ENCODE measurements at places on chromosomes 11 and 22.

DNA sequence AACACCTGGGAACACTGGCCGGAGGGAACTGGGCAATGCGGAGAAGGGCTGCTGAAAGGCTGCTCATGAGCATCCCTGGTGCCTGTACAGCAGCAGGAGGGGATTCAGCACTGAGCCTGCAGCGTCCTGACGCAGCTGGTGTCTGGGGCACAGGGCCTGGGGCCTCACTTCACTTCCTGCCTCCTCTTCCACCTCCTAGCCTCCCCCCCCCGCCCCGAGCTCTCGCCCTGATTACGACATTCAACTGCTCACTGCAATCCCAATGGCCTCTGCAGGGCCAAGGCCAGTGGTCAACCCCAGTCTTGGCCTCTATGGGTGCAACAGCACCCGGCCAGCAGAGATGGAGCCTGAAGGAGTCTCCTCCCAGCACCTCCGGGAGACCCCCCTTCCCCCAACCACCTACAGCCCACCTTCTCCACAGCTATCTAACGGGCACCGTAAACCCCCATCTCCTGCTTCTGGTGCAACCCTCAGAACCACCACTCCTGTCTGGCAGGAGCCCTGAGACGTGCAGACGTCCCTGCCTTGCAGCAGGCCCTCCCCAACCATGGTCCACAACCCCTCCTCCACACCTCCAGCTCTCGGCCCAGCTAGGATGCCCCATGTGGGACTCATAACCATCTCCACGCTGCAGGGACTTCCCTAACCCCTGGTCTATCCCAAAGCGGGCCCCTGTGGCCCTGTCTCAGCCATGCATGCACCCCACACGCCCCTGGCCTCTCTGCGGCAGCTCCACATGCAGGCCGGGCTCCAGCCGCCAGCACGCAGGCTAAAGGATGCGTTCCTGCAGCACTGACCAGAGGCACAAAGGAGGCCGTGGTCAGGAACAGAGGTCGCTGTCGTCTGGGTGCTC, 38.2 kb downstream of the BRD1 start:
- no peak for DNase-seq

DNA sequence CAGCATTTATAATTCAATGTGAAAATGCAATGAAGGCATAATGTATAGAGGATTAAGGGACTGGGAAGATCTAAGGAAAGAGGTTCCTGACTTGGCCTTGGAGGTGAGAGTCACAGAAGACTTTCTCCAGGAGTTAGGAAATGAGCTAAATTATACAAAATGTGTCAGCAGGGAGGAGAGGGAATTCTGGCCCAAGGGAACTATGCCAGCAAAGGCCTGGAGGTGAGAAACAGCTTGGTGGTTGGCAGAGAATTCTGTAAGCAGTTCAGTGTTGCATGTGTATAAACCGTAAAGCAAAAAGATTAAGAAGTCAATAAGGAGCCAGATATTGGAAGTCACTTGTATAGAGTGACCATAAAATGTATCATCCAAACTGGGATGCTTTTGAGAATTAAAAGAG, 142.2 kb upstream of the SESN3 start:
- no peak for DNase-seq

- DNase-seq = no peak
These were observed 128.8 kb downstream of the RASSF10 start for GRCh38 chr11:13137844-13138301.

DNA sequence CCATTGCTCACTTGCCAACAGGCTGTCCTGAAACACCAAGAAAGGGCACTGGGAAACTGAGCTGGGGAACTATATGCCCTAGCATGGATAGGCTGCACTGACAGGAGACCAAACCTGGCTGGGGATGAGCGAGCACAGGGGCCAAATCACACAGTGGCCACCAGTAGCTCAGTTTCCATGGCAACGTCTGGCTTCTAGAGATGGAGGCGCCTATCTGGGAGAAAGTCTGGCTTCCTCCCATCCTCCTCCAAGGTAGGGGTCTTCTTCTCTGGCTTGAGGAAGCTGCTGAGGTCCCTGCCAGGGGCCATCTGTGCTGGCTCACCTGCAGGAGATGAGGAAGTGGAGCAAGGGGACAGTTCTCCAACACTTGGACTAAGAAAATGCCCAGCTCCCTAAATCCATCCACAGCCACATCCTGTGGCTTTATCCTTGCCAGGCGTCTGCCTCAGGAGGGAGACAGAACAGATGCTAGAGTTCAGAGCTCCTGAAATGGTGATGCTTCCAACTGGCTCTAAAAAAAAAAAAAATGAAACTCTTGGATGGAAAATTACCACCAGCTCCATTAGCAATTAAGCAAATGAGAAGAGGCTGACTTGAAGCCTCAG, 48.3 kb downstream of the SYT13 start:
- DNase-seq = no peak

GRCh38 chr11:32888805-32889204, 3.8 kb upstream of the QSER1 start:
- no peak for DNase-seq

DNA sequence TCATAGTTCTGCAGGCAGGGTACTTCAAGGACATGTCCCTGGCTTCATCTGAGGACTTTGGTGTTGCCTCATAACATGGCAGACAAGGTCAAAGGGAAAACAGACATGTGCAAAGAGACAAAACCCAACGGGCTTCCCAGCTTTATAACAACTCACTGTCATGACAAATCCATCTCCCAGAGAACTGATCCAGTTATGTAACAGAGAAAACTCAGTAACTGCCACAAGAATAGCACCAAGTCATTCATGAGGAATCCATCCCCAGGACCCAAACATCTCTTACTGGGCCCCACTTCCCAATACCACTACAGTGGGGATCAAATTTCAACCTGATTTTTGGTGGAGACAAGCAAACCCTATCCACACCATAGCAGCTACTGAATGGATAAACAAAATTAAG, 13.0 kb downstream of the OR52N4 start:
- DNase-seq = no peak

GRCh38 chr11:17164361-17165246, 43.2 kb downstream of the PIK3C2A start:
- DNase-seq = no peak
